ENCODE measurements at places on chromosomes 1 and 21. TPM values are rescaled to one million over a fixed set of nuclear protein-coding genes. Genes with fewer than 3 reads are reported as not detected.

The IFI44 gene
- total RNA-seq: 8.0 TPM

DNA sequence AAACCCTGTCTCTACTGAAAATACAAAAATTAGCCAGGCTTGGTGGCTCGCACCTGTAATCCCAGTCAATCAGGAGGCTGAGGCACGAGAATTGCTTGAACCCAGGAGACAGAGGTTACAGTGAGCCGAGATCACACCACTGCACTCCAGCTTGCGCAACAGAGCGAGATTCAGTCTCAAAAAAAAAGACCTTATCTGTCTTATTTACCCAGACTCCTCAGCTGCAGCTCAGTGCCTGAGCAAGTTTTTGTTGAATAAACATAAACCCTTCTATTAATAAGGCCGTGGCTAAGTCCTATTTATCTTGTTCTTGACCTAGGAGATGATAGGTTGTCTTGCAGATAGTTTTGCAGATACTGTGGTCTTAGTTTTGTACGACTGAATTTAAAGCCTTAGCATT is 136.4 kb upstream of the TMEM51 start:
- DNase-seq: no peak

- DNase-seq: peak; percentile 67
Measured at GRCh38 chr1:12616709-12617373, 1.2 kb downstream of the DHRS3 start.

DNA sequence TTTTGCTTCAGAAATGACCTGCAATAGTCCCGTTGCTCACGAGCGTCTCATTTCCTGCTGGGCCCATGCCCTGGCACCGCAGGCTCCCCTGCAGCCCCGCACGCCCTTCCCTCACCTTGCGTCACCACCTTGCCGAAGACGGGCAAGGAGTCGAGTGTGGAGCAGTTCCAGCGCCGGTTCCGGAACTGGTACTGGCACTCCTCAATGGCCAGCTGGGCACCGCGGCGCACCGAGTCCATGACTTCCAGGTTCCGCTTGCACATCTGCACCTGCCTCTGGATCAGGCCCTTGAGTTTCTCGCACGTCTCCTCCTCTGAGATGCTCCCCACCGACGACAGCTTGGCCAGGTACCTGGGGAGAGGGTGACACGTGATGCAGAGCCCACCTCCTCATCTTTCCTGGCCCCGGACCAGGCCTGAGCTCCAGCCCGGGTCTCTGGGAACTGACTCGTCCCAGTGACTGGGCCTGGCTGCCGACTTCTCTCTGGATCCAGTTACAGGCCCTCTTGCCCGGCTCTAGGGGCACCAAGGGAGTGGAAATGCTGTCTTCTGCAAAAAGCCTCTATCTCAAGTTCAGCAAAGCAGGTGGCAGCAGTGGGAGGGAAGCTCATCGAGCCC is 13.3 kb downstream of the WNT4 start:
- DNase-seq: no peak

Measured in left ventricle myocardium superior (tissue), 1 donor.